ENCODE measurements at places on chromosomes 16 and 17.

DNA sequence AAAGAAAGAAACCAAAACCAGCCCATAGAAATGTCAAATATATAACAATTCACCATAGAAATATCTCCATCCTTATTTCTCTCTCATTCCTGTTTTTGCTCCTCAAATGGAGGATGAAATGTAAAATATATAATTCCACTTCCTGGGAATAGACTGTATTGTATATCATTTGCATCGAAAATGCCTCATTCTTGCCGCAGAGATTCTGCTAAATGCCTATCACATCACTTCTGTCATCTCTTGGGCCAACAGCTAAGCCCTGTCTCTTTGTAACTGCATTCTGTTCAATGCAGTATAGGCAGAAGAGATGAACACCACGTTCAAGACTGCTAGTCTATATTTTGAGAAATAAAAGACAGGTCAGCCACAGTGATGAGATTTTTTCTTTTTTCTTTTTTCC lies 956.3 kb upstream of the SOX9 start:
- DNase-seq, result no peak

GRCh38 chr16:18060351-18060750 lies 276.2 kb downstream of the NPIPA8 start:
- DNase-seq, result peak; percentile 35

GRCh38 chr16:89737341-89738071 lies 16.2 kb downstream of the ZNF276 start:
- DNase-seq, result no peak

DNA sequence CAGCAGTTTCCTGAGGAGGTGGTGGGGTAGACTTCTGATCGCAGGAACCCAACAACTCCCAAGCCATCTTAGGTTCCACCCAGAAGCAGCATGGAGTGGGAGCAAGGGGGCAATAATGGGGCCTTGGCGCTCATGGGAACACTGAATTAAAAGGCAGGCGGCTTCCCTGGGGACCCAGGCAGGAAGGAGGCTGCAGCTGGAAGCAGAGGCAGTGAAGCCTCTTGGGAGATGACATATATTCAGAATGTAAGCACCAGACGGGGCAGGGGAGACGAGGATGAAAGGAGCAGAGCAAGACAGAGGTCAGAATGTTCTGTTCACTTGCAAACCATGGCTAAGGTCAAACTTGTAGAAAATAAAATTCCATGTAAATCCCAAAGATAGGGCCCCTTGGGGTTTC lies 2.9 kb downstream of the HIGD1B start:
- no peak for DNase-seq

GRCh38 chr17:17206124-17206912 lies at the start of gene PLD6:
PLD6 (minus strand) TSS chr17:17206333; CDS start chr17:17206286, 47 bp downstream.
- DNase-seq, result peak; percentile 86

DNA sequence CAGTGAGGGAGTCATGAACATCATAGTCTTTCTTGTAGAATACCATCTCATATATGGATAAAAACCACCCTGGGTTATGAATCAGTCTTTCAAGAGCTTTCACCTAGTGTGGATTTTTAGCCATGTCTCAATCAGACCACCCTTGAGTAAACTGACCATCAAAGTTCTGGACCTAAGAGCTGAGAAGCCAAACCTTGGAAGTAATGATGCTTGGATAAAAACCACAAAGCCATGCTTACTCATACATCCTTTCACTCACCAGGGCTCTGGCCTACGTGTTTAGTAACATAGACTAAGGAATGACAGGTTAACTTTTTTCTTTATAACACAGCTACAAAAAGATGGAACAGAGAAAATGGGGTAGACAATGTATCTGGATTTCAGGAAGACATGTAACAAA lies 167.2 kb downstream of the STX8 start:
- DNase-seq, result no peak

- no peak for DNase-seq
Observed at GRCh38 chr16:69503244-69503643, 62.5 kb upstream of the NFAT5 start.

DNA sequence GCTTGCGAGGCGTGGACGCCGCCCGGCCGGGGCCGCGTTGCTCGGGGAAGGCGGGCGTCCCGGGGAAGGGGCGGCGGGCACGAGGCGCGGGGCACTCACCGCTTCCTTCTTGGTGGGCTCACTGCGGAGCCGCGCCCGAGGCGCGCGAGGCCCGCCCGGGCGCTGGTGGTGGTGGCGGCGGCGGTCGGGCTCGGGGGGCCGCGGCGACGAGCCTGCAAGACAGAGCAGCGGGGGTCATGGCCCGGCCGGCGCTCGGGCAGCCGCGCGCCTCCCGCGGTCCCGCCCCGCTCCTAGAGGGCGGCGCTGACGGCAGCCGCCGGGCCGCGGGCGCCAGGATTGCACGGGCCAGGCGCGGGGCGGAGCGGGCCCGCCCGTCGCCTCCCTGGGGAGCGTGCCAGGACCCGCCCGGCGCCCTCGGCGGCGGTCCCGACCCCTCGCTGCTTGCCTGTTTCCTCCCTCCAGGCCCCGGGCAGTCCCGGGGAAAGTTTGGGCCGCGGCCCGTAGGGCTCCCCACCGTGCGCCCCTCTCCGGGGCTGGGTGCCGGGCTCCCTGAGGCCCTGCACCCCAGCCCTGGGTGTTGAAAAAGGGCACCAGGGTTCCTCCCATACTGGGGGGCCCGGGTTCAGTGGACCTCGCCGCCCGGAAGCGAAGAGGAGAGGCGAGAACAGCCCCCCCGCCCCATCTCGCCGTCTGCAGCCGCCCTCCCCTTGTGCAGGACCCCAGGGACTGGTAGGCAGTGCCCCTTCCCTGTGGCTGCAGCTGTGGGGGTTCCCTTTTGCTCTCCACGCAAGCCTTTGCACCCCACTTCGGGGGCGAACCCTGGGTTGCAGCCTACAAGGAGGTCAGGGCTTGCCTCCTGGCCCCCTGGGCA lies at the start of gene C16orf74:
C16orf74 (minus strand) TSS at position 270 of the 871 bp plus-strand sequence. CDS start 15,879 bp downstream, outside the sequence.
- DNase-seq, result peak; percentile 36

- DNase-seq, result peak; percentile 51
Observed at GRCh38 chr17:38746004-38746848, 1.9 kb downstream of the PCGF2 start.

GRCh38 chr17:46940692-46941404 lies 17.9 kb downstream of the GOSR2 start:
- peak; percentile 79 for DNase-seq

All from retina (tissue), 1 donor.